NCI-H526 (cell line): ENCODE measurements at places on chromosomes 16 and 17.

GRCh38 chr16:77077256-77077922 lies 113.6 kb upstream of the MON1B start:
- DNase-seq: no peak

DNA sequence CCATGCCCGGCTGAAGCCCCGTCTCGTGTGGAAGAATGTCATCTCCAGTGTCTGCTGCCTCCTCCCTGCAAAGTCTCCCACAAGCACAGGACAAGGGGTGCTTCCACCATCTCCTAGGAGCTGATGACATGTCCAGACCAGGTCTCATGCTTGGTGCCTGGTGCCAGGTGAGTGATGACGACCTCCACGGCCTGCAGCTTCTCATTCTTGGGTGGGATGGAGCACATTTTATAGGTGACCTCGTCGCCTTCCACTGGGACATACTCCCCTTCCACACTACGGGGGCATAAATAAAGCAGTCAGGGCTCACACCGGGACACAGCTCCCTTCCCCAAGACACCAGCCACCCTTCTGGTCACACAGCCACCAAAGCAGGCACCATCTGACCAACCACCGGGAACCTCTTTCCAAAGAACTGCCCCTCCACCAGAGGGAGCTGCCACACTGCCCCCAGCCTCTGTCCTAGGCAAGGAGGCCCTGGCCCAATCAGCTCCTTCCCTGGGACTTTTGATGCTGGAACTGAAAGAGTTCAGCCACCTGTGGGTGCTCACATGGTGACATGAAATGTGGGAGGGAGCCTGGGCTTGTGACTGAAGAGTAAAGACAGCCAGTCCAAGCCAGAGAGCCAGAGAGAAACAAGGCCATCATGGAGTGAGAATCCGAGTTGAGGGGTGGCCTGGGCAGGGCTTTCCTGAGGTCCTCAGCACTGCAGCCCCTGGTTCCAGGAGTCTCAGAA lies 13.6 kb downstream of the CARHSP1 start:
- no peak for DNase-seq

DNA sequence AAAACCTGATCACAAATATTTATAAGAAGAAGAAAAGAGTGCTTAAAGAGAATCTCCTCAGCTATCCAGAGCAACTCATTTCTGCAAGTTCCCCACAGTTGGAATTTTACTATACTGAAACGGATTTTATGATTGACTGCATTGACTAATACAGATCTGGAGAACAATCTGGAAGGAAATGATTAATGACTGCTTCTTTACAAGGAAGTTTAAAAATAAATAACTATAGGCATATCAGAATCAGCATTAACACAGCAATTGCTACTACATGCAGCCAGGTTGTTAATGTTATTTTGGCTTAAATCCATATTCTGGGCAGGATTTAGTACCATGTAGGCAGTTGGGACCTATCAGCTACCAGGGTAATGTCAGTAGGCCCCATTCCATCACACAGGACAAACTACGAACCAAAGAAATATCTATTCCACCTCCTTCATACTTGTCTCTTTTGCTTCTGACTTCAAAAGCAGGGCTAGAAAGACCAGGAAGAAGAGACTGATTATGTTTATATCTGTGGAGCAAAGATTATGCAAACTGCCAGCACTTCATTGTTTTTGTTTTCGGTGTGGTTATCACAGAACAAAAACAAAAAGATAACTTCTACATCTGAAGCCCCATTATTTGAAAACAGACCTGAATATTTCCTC lies 3.9 kb downstream of the SKAP1 start:
- DNase-seq: no peak

DNA sequence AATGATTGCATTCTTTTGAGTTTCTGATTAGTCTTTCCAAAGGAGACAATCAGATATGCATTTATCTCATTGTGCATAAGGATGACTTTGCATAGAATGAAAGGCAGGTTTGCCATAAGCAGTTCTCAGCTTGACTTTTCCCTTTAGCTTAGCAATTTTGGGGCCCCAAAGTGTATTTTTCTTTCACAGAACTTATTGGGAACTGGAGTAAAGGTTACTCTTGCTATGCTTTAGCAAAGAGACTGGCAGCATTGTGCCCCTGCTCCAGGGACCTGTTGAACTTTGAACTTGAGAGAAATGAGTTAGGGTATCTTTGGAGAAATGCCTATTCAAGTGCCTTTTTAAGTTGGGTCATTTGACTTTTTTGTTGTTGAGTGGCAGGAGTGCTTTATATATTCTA lies 17.0 kb downstream of the TAT start:
- no peak for DNase-seq

DNA sequence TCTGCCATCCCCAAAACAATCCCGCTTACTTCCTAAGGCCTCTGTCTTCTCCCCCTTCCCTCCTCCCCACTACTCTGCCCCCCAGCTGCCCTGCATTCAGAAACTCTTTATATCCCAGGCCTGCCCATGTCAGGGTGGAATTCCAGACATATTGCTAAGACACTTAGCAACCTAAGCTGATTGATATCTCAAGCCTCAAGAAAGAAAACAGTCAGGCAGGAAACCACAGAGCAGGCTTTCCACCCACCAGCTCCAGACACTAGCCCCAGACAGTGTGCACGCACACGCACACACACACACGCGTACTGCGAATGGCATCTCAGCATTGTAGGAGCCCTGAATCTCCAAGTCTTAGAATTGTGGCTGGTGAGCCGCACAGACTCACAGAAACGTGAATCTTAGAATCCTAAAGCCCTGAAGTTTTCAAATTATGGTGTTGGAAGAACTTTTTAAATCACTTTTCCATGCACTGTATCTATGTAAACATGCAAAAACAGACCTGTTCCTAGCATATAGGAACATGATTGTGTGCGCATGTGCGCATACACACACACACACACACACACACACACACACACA lies 8.8 kb upstream of the LPCAT2 start:
- DNase-seq: no peak
